Stimulated activated CD4-positive, alpha-beta T cell treated with anti-CD3 and anti-CD28 coated beads, Interleukin-1b, Interleukin-23, amount 100 ng/mL, for 1 hour (primary cell): ENCODE measurements at places on chromosomes 11 and 22.

DNA sequence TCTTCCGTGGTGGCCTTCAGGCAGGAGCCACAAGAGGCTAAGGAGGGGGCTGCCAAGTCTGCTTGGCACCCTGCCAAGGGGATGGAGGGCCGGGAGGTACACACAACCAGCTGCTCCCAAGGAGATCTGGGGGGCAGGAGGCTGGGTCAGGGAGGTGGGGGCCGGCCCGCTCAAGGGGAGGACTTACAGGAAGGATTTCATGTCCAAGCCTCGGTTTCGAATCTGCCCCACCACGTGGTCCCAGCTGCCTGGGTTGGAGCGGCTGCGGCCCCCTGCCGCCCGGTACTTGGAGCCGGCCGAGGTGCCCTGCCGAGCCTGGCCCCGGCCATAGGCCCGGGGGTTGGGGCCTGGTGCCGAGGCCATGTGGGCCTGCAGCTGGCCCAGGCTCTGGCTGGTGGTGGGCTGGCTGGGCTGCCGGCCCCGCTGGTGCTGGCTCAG, 33.5 kb downstream of the LRRC10B start:
- no peak for DNase-seq

DNA sequence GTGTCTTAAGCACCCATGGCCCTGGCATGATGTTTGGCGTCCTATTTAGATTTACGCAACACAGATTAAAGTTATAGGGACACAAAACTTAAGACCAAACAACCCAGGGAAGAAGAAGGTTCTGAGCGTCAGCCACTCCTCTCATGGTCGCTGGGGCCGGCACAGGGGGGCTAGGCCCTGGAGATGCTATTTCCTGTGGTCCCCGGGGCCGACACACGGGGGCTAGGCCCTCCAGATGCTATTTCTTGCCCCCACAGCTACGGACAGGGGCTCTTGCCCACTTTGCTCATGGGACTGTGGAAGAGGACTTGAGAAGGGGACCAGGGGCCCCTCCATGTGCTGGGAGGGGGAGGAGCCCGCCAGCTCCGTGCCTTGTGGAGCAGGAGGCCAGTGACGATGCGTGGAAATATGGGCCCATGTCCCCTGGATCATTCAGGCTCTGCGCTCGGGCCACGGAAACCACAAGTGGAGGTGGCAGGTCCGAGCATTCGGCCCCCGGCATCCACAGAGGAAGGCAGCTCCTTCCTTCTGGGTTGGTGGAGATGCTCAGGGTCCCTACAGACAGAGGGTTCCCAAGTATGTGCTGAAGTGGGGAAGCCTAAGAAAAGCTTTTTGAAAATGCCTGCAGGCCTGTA, 711.1 kb downstream of the BRD1 start:
- DNase-seq, result no peak

DNA sequence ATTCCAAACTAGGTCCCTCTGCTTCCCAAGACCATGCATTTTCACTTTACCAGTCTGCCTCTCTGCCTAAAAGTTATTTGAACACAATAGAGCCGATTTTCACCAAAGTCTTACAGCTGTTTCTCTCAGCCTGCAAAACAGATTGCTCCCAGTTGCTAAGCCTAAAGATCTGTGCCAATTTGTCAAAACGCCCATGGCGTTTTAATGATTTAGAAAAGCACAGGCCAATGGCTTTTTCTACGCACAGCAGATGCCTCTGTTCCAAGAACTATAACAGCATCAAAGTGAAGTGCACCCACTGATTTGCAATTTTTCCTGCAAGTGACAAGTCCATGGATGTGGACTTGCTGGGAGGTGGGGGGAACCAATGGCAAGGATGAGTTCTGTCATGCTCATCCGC, 173.9 kb upstream of the SYN3 start:
- DNase-seq, result no peak

- no peak for DNase-seq
Observed at GRCh38 chr11:75468534-75469340, 35.7 kb upstream of the KLHL35 start.

- no peak for DNase-seq
Observed at GRCh38 chr11:65430406-65431217, 8.0 kb downstream of the NEAT1 start.

DNA sequence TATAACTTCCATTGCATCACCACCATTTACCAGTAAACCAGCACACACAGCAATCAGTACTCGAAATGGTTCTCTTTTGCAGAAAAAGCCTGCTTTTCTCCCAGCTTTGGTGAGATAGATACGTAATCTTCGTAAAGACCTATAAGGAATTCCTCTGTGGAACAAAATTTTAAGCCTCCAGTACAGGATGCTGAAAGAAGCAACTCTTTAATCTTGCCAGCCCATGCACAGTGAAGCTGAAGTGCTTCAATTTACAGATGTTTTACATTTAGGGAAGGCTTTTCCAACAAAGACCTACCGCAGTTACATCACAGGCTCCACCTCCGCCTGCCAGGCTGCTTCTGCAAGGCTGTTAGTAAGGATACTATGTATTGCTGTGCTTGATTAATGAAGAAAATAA, 1.9 kb downstream of the ELMOD1 start:
- DNase-seq, result no peak

- DNase-seq, result no peak
Observed at GRCh38 chr11:1771700-1772099, 8.0 kb upstream of the CTSD start.

DNA sequence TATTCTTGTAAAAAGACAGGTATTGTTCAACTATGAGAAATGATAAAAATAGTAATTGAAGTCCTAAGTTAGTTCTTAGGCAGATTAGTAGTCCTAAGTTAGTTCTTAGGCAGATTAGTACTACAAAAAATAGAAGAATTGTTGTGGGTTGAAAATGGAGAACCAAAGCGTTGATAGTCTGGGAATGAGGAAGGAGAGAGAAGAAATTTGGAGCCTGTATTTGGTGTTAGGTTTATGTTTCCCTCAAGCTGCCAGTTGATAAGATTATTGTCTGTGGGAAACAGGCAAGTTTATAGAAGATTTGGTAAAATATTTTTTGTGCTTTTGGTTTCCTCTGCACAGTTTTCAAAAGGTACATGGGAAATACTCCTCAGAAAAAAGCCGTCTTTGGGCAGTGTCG, 3.6 kb downstream of the BCO2 start:
- DNase-seq, result no peak

DNA sequence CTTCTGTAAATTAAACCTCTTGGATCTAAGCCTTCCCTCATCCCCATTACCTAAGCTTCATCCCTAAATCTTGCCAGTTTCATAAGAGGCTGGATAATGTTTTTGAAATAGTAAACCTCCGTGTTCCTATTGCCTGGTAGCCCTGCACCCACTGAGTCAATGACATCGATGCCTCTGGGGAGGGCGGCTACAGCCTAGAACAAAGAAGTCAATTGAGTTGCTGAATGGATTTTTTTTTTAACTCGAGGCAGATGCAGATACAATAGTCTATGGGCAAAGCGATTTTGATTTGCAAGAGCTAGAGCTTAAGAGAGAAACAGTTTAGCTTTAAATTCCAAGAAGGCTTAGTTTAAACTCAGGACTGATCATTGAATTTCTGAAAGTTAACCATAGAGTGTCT, 121.3 kb downstream of the NECTIN1 start:
- no peak for DNase-seq

GRCh38 chr22:48892578-48893287, 934.9 kb downstream of the BRD1 start:
- no peak for DNase-seq

- no peak for DNase-seq
Observed at GRCh38 chr11:102559839-102560238, 29.3 kb upstream of the MMP7 start.

GRCh38 chr11:68136866-68137265, 15.7 kb upstream of the CHKA start:
- no peak for DNase-seq

DNA sequence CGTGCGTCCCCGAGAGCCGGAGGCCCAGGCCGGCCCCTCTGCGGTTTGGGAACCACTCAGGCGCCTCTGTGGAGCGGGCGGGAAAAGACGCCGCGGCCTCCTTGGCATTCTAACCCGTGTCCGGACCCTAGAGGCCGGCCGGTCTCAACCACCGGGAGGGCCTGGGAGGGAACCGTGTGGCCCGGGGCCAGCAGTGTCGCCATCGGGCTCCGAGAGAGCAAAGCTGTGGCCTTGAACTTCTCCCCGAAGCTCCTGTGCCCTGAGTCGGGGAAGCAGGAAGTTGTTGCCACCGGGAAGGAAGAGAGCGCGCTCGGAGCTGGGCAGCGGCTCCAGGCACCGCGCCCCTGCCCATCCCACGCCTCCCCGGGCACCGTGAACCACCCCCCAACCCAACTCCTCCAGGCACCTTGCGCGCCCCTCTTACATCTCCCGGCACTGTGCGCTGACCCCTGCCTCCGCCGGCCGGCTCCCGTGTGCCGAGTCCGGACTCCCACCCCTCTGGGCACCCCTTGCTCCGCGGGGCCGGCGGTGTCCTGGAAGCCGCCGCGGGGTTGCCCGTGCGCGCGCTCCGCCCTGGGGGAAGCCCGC, 80.0 kb upstream of the PPARA start:
- DNase-seq, result no peak

GRCh38 chr11:110471371-110471770, 41.6 kb downstream of the FDX1 start:
- no peak for DNase-seq

DNA sequence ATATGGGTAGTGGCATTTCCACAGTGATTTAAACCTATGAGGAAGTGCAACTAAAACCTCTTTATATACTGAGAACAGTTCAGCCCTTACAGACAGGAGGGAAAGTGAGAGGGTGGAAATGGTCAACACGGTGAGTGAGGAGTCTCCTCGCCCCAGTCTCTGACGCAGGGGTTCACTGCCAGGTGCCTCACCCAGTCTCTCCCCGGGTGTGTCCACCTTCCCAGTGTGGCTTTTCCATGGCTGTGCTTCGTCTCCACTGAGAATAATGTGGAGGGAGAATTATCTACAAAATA, 116.6 kb upstream of the TOP3B start:
- no peak for DNase-seq

DNA sequence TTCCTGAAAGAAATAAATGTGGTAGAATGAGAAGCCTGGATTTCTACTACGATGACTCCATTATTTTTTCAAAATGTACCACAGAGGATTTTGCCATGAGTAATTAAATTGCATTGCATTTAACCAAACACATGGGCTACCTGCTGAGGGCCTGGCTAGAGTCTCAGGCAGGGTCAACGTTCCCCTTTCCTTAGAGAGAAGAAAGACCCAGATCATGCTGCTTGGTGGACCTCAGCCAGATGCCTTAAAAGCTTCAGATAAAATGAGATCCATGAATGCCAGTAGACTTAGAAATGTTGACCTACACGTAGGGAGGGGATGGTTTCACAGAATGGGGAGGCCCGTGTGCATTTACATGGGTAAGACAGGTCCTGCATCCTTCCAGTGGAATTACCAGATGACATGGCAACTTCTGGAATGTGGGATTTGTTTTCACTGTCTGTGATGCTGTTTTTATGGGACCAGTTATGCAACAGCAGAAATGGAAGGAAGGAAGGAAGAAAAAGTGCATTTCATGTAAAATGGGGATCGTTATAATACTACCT, 1069.4 kb downstream of the NTM start:
- no peak for DNase-seq

GRCh38 chr11:121268581-121268980, 24.0 kb upstream of the SC5D start:
- no peak for DNase-seq

- no peak for DNase-seq
Observed at GRCh38 chr11:65658174-65659021, 4.3 kb downstream of the RELA start.

GRCh38 chr11:119496469-119496868, 73.5 kb upstream of the THY1 start:
- DNase-seq, result no peak

- no peak for DNase-seq
Observed at GRCh38 chr11:12223771-12224536, 113.6 kb downstream of the MICAL2 start.

- no peak for DNase-seq
Observed at GRCh38 chr22:20526305-20526627, 18.9 kb downstream of the MED15 start.

DNA sequence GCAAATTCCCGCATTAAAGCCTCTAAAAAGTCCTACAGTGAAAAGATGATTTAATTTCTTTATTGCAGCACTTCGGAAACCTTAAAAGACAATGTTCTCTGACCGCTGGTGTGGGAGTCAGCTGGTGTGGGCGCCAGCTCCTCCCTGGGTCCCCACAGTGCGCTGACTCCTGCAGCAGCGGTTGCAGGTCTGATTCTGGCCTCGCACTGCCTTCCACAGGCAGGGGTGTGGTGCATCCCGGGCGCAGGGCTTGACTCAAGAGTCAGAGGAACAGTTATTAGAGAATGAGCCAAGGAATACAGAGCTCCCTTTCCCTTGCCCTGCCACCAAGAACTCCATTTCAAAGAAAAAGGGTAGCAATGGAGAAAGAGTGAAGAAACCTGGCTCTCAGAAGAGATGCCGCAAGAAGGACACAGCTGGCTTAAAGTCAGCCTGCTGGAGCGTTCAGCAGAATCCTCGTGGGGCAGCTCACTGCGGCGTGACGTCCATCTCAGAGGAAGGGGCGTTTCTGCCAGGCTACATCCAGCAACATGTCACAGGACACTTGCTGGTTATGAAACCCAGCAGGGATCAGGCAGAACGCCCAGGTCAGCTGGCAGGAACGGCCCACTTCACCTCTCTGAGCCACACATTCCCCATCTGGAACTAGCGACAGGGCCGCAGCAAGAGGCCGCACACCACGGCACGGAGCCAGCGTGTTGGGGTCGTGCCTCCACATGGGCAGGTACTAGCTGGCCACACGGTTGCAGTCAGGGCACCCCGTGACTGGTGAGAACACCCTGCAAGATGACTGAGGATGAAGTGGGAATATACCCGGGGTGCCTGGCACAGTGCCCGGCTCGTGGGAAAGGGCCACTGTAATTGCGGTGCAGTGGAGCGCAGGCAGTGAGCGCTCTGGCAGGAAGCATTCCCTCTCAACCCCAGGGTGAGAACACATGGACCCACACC, 18.1 kb upstream of the EFCAB6 start:
- no peak for DNase-seq

DNA sequence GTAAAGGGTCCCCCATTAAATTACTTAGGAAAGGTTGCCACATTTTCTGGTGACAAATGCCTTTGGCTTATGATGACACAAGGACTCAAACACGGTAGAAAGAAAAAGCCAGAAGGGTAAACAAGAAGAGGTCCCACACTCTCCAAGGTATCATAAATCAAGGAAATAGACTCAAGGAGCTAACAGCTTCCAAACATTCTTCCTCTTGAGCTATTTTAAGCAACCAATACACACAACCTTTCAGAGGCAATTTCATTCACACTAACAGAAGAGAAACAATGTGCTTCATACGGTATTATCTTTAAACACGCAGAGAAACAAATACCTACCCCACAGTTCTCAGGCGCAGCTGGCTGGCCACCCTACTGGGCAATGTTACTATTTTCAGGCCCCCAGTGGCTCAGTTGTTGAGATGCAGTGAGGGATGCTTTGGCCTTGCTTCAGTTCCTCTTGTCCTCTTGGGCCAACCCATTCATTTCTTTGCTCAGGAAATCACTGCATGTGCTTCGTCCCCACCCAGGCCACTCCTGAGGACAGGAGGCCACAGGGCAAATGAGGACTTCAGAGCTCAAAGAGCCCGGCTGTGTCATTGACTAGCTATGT, 15.8 kb downstream of the ABTB2 start:
- DNase-seq, result no peak
